NCI-H226 (cell line): ENCODE measurements at places on chromosomes 16 and 17.

DNA sequence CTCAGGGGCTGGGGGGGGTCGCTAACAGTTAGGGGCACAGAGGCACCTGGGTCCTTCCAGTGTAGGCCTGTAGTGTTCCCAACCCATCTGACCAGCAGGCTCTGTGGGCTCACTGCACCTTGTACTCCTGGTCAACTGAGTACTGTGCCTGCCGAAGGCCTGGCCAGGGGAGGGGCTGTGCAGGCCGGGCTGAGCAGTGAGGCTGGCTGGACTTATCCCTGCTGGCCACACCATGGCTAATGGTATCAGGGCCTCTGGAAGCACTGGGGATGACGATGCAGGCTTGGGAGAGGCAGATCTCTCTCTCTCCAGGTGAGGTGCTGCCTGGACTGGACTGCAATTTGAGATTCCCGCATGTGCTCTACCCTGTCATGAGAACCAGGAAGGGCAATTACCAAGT is 58.9 kb upstream of the SDK2 start:
- no peak for DNase-seq

GRCh38 chr16:27108826-27109665 is 42.3 kb downstream of the C16orf82 start:
- no peak for DNase-seq

- peak; percentile 25 for DNase-seq
Observed at GRCh38 chr16:57720142-57720575, 15.4 kb upstream of the KATNB1 start.

GRCh38 chr16:27228045-27228444 is 24.7 kb downstream of the KDM8 start:
- no peak for DNase-seq

- DNase-seq, result no peak
Observed at GRCh38 chr17:55411463-55411855, 10.2 kb downstream of the MMD start.

DNA sequence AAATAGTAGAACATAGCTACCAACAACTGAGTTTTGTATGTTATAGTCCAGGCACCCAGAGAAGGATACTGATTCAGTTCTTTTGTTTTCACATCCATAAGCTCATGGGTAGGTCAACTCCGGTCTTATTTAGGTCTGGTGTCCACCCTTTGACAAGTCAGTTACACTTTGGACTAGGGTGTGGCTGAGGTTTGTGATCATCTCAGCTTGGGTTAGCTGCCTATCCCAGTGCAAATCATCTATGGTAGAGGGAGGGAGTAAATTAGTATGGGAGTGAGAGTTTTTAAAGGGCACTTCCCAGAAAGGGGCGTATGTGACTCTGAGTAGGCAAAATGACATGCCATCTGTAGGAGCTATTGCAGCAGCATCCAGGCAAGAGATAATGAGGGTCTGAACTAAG is 66.1 kb downstream of the TANC2 start:
- no peak for DNase-seq

- DNase-seq, result no peak
Observed at GRCh38 chr17:11719856-11720255, 121.6 kb downstream of the DNAH9 start.

DNA sequence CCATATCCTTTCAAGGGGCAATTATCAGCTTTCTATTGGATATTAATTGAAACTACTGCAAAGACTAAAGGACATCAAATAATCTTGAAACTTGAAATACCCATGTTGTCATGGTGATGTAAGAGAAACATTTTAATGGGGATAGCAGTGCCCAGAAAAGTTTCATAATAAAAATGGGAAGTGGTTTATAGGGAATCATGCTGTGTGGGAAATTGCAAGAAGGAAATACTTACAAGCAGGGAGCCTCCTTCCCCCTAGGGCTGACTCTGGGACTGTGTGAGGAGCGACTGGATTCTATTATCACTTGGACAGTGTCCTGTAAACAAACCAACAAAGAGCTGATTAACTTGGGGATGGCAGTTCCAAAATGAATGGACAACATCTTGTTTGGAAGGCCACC is 1393.1 kb upstream of the GOT2 start:
- DNase-seq, result no peak

DNA sequence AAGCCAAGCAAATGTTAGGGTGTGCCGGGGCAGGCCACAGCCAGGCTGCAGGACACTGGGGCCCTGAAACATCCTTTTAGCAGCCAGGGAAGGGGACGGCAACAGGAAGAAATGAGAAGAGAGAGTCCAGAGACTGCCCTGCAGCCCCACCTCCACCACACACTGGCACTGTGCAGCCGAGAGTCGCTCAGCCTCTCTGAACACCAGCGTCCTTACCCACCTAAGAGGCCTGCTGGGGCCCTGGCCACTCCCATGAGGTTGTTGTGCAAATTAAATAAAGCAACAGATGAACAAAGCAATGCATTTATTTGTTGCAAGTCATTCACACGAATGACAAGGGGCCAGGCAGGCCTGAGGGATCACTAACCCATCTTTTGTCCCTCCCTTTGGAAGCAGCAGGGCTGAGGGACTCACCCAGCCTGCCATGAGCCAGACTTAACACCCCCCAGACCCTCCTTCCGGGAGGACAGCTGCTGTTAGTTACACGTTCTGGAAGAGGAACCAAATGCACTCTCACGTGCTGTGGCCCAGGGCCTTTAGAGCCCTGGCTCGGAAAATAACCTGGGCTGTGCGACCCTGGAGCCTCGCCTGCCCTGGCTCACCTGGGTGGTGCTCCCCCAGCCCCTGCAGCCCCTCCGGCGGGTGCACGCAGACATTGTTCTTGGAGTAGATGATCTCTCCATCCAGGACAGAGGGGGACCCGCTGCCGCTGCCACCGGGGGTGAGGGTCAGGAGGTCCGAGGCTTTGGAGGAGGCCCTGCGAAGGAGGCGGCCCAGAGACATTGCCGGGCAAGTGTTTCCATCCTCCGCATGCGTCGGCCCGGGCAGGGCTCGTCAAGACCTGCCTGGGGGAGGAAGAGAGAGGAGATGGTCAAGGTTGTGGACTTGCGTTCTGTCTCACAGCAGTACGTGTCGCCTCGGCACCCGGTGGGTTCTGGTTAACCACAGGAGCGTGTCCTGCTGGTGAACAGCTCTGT is 22.6 kb downstream of the TBC1D16 start:
- no peak for DNase-seq

GRCh38 chr16:75106351-75107274 is 10.0 kb downstream of the LDHD start:
- no peak for DNase-seq

DNA sequence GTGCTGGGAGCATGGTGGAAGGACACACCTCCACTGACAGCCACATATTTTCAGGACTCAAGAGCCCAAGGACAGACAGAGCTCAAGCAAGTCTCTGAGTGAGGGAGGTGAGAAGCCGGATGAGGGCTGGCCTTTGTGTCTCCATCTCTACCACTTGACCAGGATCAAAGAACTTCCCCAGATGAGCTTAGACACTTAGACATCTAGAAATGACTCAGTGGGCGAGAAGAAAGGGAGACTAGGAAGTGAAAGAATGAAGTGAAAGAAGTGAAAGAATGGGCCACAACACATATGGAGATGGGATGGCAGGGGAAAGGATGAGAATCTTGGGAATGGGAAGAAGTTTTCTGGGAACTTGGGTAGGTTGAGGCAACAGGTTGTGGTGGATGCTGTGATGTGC is 274.9 kb upstream of the CCL2 start:
- no peak for DNase-seq

DNA sequence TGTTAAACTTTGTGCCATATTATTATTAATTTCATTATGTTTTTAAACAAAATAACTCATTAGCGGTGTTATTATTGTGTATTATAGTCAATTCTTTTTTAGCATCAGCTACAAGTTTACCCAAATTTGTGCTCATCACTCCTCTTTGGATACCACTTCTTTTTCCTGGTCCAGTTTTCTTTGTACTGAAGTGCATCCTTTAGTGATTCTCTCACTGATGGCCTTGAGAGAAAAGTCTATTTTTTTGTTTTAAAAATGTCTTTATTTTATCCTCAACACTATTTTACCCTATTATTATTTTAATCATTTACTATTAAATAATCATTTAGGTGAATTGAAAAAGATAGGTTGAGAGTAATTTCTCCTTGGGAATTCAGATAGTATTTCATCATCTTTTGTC is 99.2 kb downstream of the RGS9 start:
- DNase-seq, result no peak

- peak; percentile 58 for DNase-seq
Observed at GRCh38 chr17:61409301-61410112, 9.9 kb downstream of the TBX2 start.

DNA sequence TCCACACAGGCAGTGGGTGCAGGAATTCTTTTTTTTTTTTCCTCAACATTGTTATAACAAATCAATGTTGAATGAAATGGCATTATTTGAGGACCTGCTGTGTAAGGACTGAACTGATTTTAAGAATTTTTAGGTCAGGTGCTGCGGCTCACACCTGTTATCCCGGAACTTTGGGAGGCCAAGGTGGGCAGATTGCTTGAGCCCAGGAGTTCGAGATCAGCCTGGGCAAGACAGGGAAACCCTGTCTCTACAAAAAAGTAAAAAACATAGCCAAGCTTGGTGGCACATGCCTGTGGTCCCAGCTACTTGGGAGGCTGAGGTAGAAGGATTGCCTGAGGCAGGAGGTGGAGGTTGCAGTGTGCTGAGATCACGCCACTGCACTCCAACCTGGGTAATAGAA is 12.4 kb downstream of the MPRIP start:
- no peak for DNase-seq

DNA sequence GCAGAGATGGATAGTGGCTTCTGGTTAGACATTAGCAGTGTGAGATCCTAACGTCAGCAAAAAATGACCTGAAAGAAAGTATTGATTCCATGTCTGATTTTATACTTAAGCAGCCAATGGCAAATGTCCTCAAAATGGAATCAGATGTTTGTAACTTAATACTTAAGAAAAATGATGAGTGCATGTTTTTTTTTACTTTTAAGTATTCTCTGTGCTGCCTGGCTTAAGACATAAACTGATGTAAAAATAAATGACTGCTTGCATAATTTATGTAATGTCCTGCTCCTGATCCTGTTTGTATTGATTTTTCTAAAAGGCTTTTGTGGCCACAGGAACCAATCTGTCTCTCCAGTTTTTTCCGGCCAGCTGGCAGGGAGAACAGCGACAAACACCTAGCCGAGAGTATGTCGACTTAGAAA is 7.4 kb downstream of the CBFB start:
- DNase-seq, result no peak

DNA sequence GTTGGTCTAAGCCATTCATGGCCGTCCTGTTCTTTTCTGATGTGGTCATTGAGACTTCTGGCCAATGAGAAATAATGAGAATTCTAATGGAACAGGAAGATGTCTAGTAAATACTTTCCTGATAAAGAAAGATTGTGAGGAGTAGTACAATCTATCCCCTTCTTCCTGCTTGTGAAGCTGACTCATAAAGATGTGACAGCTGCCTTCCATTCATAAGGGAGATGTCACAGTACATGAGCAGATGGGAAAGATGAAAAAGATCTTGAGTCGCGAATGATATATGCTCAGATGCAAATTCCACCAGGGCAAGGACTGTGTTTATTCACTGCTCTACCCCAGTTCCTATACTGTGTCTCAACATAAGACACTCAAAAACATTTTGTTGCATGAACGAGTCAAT is 111.7 kb upstream of the FOXF1 start:
- peak; percentile 41 for DNase-seq

GRCh38 chr16:1781758-1782407 is 488 bp downstream of the SPSB3 start:
- DNase-seq, result no peak

GRCh38 chr16:48629016-48629415 is 19.0 kb upstream of the N4BP1 start:
- no peak for DNase-seq

- no peak for DNase-seq
Observed at GRCh38 chr16:82937926-82938520, 311.3 kb downstream of the CDH13 start.

- no peak for DNase-seq
Observed at GRCh38 chr16:84397090-84397489, 28.8 kb downstream of the ATP2C2 start.

DNA sequence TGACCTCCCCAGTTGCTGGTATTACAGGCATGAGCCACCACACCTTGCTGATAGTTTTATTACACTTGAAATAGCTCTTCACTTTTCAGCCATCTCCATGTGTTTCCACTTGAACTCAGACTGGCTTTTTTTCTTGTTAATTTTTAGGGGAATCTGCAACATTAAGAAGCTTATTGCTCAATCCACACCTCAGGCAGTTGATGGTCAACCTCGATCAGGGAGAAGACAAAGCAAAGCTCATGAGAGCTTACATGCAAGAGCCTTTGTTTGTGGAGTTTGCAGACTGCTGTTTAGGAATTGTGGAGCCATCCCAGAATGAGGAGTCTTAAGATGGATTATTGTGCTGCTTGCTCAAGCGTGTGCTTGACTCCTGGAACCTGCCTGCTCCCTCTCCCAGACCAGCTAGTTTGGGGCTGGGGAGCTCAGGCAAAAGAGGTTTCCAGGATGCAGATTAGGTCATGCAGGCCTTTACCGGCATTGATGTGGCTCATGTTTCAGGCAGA is 8.6 kb downstream of the ZNHIT3 start:
- no peak for DNase-seq

GRCh38 chr17:74532115-74532514 is 840 bp upstream of the CD300LB start:
- peak; percentile 61 for DNase-seq

DNA sequence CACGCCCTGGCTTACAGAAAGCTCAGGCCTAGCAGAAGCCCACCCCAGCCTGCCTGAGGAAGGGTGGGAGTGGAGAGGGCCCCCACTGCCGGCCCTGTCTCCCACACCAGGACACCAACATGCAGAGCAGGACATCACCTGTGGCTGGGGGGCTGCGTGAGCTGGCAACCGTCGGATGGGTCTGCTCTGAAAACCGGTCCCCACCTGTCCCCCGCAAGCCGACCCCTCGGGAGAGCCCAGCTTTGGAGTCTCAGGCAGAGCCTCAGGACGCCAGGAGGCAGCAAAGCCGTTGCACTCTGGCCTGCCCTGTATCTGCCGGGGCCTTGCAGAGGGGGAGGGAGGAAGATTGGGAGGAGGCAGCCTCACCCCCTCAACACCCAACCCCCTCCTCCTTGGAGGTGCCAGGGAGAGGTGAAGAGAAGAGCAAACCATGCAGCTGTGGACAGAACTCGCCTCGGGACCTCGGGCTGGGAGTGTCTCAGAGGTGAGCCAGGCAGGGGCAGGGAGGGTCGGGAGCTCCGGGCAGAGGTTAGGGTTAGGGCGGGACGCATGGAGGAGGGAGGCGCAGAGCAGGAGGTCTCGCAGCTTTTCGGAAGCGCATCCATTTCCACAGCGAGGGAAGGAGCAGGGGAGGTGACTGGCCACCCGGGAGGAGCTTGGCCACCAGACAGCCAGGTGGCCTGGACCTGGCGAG is 30.4 kb upstream of the ZC3H18 start:
- no peak for DNase-seq

GRCh38 chr17:2262135-2262587 is 41.4 kb downstream of the SMG6 start:
- peak; percentile 76 for DNase-seq

GRCh38 chr17:37043201-37043600 is 94.4 kb downstream of the AATF start:
- DNase-seq, result peak; percentile 28
